Activated CD8-positive, alpha-beta memory T cell treated with anti-CD3 and anti-CD28 coated beads for 1 hour (primary cell): ENCODE measurements at places on chromosomes 6 and 20.
A peak's percentile ranks its signal among the peaks of the same experiment; 100 is the strongest.

- DNase-seq, result no peak
Observed at GRCh38 chr6:30615219-30615957, 1.7 kb downstream of the PPP1R10 start.

DNA sequence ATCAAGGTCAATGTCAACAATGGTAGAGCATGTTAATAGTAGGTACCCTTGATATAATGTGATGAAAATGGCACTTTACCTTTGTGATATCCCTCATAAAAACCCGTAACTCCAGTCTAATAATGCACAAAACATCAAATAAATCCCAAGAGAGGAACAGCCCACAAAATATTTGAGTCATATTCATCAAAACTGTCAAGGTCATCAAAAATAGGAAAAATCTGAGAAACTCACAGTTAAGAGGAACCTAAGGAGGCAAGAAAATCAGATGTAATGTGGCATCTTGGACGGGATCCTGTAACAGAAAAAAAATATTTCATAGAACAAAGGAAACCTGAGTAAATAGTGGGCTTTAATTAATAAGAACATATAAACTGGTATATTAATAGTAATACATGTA is 25.5 kb upstream of the OSTM1 start:
- no peak for DNase-seq

DNA sequence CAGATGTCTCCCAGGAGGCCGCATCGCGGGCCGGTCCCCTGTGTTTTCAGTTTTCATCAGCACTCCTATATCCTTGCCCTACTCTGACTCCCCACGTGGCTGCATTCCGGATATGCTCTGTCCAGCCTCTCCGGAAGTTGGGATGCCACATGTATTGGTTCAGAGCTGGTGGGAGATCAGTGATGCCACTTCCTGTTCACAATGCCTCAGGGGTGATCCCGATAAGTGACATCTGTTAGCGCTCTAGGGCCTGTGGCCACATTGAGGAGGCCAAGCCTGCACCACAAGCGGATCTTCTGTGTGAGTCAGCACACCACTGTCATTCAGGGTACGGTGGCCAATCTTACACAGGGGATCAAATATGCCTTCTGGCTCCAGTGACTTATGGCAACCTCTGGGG is 57.8 kb downstream of the PPP1R3G start:
- DNase-seq, result no peak

GRCh38 chr20:21808863-21809664 is 103.6 kb downstream of the PAX1 start:
- DNase-seq, result peak; percentile 12

DNA sequence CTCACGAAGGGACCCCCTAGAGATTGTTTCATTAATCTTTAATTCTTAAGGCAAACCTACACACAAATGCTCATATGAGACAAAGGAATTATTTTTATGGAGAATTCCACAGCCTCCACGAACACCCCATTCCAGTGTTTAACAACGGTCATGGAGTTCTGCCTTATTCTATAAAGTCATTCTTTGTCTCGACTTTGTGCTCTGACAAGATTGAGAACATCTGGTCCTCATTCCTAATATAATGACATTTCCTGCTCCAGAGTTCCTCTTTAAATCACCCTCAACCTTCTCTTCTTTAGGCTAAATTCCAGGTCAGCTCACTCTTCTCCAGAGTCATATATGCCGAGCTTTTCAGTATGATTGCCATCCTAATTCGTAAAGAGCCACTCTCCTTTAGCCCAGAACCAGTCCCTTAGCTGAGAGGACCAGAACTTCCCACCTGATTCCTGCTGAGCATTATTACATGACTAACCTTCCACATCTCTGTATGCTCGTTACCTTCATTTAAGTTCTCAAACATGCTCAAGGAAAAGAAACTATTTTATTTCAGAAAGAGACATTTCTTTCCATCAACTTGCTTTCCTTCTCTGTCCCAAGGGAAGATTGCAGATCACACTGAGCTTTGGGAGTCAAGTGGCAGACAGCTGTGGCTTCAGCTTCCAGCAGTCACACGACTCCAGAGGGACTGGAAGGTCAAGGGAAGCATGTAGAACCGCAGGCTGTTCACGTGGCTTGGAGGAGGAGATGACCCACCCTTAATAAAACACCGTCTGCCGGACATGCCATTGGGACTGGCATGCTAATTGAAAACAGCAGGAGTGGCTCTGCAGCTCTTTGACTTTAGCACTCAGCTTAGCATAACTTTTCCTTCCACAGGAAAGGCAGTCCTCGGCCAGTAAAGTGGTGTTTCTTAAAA is 467.1 kb upstream of the HSF2 start:
- no peak for DNase-seq

GRCh38 chr6:17120019-17120418 is 18.2 kb downstream of the STMND1 start:
- no peak for DNase-seq

GRCh38 chr6:163491737-163492300 is 77.3 kb downstream of the QKI start:
- no peak for DNase-seq

- no peak for DNase-seq
Observed at GRCh38 chr6:127907960-127908640, 7.2 kb upstream of the THEMIS start.
